Smooth muscle cell of the pulmonary artery (primary cell): ENCODE measurements at places on chromosomes 6 and 20. TPM values are rescaled to one million over a fixed set of nuclear protein-coding genes. Genes with fewer than 3 reads are reported as not detected.

Gene MAS1
- under 0.01 and 0.20 TPM in 2 replicates for total RNA-seq

Gene ENPP3
- total RNA-seq, result 0.13 and 0.23 TPM in 2 replicates

Gene SLC22A7
- total RNA-seq, result not detected in 2 replicates

Gene ADGB
- total RNA-seq, result not detected in 2 replicates

Gene DEFB125
- total RNA-seq, result not detected in 2 replicates

Gene MACROD2
- total RNA-seq, result 0.40 and 0.85 TPM in 2 replicates

Gene TREML1
- not detected in 2 replicates for total RNA-seq

Gene STMND1
- total RNA-seq, result not detected in 2 replicates

Gene BAK1
- total RNA-seq, result 14.5 and 17.6 TPM in 2 replicates

Gene LY6G6D
- total RNA-seq, result not detected in 2 replicates

Gene EPHA7
- 0.07 and 0.26 TPM in 2 replicates for total RNA-seq

Gene DOK5
- 31.3 and 55.3 TPM in 2 replicates for total RNA-seq

Gene ESR1
- total RNA-seq, result 0.36 and 1.8 TPM in 2 replicates

Gene MED23
- 28.2 and 35.6 TPM in 2 replicates for total RNA-seq

Gene MCHR2
- not detected in 2 replicates for total RNA-seq

Gene PLN
- total RNA-seq, result 4.9 and 17.5 TPM in 2 replicates

Gene BNIP5
- total RNA-seq, result not detected in 2 replicates
